ENCODE measurements at places on chromosomes 16 and 17. TPM values are rescaled to one million over a fixed set of nuclear protein-coding genes. Genes with fewer than 3 reads are reported as not detected.

Gene CD7
- polyA plus RNA-seq: 8.6 TPM

Gene GRB7
- 35.9 TPM for polyA plus RNA-seq

Gene RGS11
- 6.6 TPM for polyA plus RNA-seq

Gene PPP1R1B
- polyA plus RNA-seq: 20.4 TPM

Gene TNFSF13
- polyA plus RNA-seq: 23.4 TPM

Gene PDILT
- polyA plus RNA-seq: not detected

Gene CLEC19A
- not detected for polyA plus RNA-seq

Gene FZD2
- polyA plus RNA-seq: 4.4 TPM
